ENCODE measurements at places on chromosomes 5 and 9.

GRCh38 chr9:93891050-93891449, 64.1 kb downstream of the BARX1 start:
- DNase-seq = no peak

GRCh38 chr9:33167972-33168461, 881 bp upstream of the B4GALT1 start:
- peak; percentile 28 for DNase-seq

- DNase-seq = no peak
Measured at GRCh38 chr9:91532325-91532724, 108.7 kb upstream of the NFIL3 start.

DNA sequence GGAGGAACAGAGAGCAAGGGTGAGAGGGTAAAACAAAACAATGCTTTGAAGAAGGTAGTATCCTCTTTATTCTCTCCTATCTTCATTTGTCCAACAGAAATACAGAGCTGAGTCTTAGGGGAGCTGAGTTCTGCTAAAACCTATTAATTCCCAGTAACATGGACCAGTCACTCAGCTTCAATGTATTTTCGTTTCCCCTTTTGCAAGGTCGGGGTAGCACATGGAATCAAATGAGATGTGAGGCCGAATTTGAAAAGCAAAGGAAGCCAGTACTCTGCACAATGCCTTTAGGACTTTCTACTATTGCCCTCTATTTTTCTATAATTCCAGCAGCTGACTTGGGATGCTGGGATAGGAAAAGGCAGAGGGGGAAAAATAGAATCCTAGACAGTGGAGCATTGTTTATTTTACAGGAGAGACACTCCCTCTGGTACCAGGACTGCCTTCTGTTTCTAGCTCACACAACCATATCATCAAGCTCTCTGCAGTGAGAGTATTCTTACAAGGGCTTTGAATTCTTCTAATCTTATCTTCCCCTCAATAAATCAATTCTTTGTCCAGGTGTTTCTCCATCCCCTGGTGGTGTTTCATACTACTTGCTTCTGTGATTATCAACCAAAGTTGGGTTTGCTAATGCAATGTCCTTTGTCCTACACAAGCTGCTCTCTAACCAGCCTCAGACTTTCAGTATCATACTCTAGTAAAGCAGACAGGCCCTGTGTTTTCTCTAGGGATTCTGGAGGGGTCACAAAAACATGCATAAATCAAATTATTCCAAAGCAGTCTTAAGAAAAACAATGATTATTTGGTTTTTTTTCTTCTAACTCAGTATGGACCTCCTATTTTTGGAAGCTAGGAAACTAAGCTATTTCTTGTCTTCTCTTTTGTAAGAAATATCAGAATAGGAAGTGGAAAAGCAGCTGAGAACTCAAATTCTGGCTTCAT, 341.5 kb downstream of the OSTF1 start:
- no peak for DNase-seq

DNA sequence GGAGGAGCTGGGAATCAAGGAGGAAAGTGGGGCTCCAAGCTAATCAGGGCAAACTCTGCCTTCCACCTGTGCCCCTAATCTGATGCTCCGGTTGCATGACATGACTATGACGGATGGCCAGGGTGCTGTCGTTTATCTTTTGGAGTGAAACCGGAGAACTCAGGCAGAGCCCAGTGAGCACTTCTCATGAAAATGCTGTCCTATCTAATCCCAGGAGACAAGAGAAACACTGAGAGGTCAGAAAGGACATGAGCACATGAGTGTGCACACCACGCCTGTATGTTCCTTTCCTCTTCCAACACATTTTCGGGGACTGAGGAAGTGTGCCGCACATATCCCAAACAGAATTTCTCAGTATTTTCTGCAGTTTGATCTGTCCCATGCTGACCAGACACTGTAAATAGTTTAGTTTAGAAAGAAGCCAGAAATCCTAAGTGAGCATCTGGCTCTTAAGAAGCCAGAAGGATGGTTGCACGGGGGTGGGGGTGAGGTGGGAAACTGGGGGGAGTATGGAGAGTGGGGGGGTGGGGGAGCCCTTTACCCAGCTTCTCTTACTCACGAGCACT, 217.1 kb downstream of the TSSK1B start:
- DNase-seq = no peak

- no peak for DNase-seq
Measured at GRCh38 chr5:179376701-179377420, 31.6 kb upstream of the ADAMTS2 start.

GRCh38 chr9:79652598-79652997, 80.8 kb downstream of the TLE4 start:
- DNase-seq = no peak

DNA sequence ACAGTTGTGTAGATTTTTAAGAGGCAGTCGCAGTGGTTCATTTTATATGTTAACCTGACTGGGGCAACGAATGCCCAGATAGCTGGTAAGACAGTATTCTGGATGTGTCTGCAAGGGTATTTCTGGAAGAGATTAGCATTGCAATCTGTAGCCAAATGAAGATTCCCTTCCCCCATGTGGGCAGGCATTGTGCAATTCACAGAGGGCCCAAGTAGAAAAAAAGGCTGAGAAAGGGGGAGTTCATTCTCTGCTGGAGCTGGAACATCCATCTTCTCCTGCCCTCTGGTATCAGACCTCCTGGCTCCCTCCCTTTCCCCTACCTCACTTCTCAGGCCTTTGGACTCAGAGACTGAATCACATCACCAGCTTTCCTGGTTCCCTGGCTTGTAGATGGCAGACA, 70.6 kb downstream of the TENT4A start:
- DNase-seq = no peak

DNA sequence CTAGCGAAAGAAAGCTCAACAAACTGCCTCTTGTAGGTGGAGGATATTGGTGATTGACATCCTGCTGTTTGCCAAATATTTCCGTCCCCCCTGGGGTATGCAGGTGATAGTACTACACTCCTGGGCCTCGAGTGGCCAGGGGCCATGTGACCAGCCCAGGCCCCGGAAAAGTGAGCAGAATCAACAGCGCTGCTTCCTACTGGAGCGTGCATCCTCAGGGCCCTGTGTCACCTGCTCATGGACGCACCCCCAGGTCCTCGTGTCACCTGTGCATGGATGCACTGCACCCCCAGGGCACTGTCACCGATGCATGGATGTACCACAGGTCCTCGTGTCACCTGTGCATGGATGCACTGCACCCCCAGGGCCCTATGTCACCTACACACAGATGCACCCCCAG, 43.8 kb downstream of the ADAMTS16 start:
- DNase-seq = no peak

DNA sequence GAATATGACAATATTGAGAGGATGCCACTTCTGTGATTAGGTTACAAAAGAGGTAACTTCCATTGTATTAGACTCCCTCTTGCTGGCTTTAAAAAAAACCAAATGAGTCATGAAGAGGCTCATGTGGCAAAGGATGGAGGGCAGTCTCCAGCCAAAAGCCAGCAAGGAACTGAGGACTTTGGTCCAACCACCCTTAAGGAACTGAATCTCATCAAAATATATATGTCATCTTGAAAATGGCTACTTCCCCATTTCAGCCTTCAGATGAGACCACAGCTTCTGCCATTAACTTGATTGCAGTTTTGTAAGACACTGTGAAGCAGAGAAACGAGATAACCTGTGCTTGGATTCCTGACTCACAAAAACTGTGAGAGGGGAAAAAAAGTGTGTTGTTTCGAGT, 15.5 kb upstream of the TRIM32 start:
- DNase-seq = no peak

DNA sequence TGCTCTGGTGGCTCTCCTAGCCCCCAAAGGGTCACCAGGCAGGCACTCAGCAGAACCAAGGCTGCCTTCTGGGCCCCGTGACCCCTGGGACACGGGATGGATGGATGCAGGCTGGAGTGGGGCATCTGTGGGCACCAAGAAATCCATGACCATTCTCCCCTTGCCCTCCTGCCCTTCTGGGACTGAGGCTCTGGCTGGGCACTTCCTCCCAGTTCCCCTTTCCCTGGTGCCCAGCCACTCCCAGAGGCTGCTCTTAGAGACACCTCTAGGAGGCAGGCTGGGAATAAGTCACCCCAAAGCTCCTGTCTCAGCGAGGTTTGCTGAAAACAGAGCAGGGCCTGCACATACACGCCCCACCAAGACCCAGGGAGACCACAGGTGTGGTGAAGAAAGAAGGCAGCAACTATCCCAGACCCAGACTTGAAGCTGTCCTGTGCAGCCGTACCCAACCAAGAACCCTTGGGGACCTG, 943 bp downstream of the STING1 start:
- DNase-seq = peak; percentile 44

- DNase-seq = no peak
Measured at GRCh38 chr9:125391704-125392103, 130.1 kb downstream of the GAPVD1 start.
